NCI-H1417 treated with DMSO at 0.1 percent for 48 hours (cell line): ENCODE measurements at places on chromosomes 2 and 18.

DNA sequence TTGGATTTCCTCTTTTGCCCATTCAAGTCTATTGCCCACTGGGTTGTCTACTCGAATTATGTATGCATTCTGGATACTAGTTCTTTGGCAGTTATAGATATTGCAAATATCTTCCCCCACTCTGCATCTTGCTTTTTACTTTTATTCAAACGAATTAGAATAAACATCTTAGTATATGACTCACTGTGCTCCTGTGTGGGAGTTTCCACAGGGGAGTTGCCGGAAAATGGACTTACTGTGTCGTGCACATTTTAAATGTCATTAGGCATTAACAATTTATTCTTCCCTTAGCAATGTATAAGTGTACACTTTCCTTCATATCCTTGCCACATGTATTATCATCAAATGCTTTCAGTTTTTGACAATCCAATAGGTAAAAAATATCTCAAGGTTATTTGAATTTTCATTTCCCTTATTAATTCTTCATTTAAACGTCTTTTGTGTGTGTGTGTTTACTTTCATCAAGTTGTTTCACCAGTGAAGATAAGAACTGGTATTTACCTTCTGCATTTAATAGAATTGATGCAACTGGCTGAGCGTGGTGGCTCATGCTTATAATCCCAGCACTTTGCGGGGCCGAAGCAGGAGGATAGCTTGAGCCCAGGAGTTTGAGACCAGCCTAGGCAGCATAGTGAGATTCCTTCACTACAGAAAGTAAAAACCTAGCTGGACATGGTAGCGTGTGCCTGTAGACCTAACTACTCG is 4.6 kb upstream of the UGT1A5 start:
- DNase-seq, result no peak

- DNase-seq, result no peak
Observed at GRCh38 chr2:181902625-181903024, 11.1 kb downstream of the ITPRID2 start.

DNA sequence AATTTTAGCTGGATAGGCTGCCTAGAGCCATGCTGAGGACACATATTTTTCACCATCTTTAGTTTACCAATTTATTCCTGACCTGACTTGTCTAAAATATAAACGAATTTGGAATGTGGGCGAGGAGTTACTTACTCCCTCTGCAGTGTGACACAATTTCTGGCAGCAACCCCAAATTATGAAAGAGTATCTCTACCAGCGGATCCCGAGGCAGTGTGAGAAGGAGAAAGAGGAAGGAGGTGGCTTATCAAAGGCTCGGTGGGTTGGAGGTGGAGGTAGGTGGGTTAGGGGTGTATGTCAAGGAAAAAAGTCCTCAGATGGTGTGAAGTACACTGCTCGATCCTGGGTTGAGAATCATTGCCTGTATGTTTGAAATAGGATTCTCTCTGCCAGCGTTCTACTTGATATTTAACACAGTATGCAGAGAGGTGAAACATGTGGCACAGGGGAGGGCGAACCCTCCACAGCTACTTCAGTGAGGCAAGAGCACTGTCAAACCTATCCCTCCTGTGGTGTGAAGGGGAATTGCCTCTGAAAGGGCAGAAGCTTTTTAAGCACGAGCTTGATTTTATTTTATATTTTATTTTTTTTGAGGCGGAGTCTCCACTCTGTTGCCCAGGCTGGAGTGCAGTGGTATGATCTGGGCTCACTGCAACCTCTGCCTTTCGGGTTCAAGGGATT is 76.0 kb downstream of the RFTN2 start:
- no peak for DNase-seq

GRCh38 chr2:133532919-133533318 is 35.3 kb downstream of the NCKAP5 start:
- DNase-seq, result no peak

- no peak for DNase-seq
Observed at GRCh38 chr2:36246320-36246990, 109.1 kb upstream of the CRIM1 start.
